NCI-H774 (cell line): ENCODE measurements at places on chromosomes 4 and X.

- no peak for DNase-seq
Measured at GRCh38 chr4:185424905-185425646, 688 bp downstream of the UFSP2 start.

- no peak for DNase-seq
Measured at GRCh38 chr4:77843628-77844027, 19.0 kb upstream of the MRPL1 start.

DNA sequence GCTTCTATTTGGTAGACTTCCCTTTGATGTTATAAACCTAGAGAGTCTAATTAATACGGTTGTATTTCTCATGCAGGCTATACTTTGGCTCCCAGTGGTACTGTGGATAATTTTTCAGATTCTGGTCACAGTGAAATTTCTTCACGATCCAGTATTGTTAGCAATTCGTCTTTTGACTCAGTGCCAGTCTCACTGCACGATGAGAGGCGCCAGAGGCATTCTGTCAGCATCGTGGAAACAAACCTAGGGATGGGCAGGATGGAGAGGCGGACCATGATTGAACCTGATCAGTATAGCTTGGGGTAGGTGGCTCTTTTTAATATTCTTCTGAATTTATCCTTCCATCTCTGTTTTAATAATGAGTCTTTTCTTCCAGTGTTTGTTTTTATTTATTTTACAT is 249.7 kb downstream of the RAPGEF2 start:
- DNase-seq, result no peak

GRCh38 chr4:181957088-181957487 is 286.1 kb upstream of the TENM3 start:
- DNase-seq, result no peak

- no peak for DNase-seq
Measured at GRCh38 chr4:153579872-153580271, 104.2 kb upstream of the TLR2 start.

- no peak for DNase-seq
Measured at GRCh38 chr4:100555611-100556337, 38.0 kb upstream of the EMCN start.

DNA sequence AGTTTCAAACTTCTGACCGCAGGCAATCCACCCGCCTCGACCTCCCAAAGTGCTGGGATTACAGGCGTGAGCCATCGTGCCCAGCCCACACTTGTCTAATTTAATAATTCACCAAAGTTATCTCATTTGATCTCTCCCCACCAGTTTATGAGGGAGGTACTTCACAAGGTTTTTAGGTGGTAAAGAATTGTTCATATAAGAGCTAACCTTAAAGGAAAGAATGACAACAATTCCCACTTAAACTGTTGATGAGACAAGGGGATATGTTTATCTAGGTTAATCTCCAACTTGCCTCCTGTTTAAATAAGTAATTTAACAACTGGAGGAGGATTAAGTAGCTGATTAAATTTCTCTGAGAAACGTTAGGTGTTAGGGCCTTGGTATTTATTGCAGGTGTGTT is 117.6 kb upstream of the CBLL2 start:
- DNase-seq, result no peak

DNA sequence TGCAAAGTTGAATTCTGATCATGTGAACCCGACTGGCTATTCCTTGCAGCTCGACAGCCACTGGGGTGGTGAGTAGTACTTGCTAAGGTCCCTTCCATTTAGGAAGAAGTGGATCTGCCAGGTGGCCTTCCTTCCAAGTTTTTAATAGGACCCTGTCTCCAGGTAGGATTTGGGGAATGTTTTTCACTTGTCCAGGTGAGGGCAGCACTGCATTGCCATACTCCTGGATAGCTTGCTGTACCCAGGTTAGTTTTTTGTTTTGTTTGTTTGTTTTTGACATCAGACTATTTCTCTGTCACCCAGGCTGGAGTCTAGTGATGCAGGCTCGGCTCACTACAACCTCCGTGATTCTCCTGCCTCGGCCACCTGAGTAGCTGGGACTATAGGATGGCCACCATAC is 29.8 kb downstream of the SAGE1 start:
- DNase-seq, result no peak
